ENCODE measurements at places on chromosomes 12 and 14.

DNA sequence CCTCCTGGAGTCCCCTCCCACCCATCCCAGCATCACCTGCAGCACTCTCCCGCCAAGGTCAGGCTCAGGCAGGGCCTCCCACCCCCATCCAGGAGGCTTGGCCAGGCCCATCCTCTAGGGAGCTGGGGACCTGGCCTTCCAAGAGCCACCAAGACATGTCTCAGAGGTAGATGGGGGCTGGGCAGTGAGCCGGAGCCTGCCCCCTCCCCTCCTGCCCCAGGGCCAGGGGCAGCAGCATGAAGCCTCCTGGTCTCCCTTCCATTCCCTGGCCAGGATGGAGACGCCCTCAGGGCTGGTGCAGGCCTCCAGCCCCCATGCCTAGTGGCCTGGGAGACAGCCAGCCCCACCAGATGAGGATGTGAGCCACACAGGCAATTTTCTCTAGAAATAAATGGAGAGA is 69.3 kb upstream of the C14orf180 start:
- DNase-seq, result no peak

- DNase-seq, result no peak
Observed at GRCh38 chr12:133156125-133156690, 25.1 kb upstream of the ZNF268 start.

GRCh38 chr12:9906873-9907272 is 25.3 kb downstream of the CLEC2A start:
- DNase-seq, result no peak

- DNase-seq, result no peak
Observed at GRCh38 chr12:52691076-52691840, 11.1 kb upstream of the KRT1 start.

DNA sequence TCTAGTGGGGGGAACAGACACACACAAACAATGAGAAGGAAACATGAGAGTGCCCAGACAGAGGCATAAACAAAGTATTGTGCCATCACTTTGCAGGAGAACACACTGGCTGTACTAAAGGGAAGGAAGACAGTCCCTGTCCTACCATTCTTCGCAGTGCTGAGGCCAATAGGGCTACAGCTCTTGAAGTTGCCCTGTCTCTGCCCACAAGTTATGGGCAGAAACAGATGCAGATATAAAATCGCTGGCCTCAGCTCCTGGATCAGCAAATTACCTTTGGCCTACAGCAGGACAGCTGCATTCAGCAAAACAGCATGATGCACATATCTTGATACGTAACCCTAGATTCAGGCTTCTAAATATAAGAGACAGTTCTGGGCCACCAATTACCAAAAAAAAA is 23.0 kb upstream of the PRKAB1 start:
- DNase-seq, result no peak

DNA sequence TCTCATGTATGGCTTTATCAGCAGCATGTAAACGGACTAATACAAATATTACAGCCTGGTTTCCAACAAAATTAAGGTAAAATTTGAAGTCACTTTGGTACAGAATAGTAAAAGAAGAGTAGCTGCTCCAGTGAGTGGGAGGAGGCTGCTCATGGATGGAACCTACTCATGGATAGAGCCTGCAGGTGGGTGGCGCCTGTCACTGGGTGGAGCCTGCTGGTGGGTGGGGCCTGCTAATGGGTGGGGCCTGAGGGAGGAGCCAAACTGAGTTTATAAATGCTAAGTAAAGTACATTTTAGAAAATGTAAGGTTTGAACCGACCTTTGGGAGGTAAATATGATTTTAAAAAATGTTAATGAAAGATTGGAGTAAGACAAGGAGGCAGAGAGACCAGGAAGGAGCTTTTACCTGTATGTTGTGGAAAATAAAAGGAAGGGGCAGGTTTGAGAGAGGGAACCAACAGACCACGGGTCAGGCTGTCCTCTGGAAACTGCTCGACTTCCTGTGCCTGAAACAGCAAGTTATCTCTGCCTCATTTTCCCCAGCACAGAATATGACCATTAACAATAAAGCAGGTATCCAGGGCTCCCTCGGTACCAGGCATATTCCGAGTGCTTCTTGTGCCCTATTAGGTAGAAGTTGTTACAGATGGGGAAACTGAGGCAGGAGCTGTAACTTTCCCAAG is 55.9 kb upstream of the SEL1L start:
- no peak for DNase-seq

DNA sequence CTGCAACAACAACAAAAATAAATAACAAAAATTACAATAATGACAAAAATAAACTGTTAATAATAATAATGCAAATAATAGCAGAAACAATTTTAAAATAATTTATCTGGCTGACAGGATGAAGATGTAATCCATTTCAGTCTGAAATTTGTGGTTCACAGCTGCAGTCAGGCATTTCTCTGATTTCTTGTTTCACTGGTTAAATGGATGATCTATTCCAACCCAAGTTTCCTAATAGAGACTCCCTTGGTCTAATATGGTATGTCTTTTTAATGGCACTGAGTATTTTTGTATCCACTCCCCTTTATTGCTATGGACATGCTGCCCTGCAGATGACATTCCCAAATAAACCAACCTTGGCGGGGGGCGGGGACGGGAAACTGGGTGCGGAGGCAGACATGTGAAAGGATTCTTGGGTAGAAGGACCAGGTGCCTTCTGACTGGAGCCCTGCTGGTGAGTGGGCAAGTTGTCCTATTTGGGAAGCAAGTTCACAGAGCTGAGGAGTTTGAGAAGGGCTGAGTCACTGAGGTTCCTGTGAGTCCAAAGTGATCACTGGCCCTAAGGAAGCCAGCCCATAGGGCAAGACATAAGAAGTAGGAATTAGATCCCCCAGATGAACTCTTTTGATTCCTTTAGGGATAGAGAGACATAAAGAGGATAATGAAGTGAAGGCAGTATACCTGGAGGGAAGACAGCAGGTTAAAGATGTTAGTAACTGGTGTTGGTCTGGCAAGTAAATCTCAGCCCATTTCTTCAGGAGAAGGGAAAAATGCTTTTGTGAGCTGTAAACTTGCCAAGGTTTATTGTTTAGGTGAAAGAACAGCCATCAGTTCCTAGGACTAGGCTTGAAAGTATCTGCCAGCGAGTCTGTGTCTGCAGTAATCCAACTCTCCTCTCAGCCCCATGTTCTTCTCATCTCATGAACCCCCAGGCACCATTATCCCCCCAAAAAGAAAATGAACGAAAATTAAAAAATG is 14.5 kb downstream of the FOXG1 start:
- DNase-seq, result no peak

DNA sequence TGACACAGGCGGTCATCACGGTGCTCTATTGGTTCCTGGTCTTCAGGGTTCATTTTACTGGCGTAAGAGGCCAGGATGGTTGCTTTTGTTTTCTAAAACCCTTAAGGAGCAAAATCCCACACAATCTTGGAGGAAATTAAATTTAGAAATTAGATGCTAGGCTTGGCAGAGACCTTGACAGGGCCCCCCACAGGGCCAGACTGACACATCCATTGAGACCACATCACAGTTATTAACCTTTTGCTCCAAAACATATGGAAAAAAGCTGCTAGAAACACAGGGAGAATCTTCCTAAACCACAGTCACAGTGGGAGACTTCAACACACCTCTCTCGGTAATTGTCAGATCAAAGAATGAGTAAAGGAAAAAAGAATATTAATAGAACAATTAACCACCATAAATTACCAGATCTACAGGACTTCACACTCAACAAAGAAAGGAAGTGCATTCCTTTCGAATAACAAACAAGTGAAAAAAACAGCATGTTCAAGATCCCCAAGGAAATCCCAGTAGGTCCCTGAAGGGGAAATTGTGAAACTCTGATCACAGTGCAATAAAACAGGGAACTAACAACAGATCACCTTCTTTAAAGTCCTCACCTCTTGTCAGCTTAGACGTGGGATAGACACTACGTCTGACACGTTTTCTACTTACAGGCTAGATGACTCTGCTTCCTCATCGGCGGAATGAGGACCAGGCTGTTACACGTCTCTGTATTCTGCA is 40.2 kb upstream of the TMEM179 start:
- DNase-seq, result no peak
